Astrocyte of the cerebellum (primary cell): ENCODE measurements at places on chromosomes 6 and 20.

GRCh38 chr20:2137552-2138201, 36.0 kb downstream of the STK35 start:
- no peak for DNase-seq

GRCh38 chr6:116018976-116019375, 41.7 kb downstream of the FRK start:
- no peak for DNase-seq

DNA sequence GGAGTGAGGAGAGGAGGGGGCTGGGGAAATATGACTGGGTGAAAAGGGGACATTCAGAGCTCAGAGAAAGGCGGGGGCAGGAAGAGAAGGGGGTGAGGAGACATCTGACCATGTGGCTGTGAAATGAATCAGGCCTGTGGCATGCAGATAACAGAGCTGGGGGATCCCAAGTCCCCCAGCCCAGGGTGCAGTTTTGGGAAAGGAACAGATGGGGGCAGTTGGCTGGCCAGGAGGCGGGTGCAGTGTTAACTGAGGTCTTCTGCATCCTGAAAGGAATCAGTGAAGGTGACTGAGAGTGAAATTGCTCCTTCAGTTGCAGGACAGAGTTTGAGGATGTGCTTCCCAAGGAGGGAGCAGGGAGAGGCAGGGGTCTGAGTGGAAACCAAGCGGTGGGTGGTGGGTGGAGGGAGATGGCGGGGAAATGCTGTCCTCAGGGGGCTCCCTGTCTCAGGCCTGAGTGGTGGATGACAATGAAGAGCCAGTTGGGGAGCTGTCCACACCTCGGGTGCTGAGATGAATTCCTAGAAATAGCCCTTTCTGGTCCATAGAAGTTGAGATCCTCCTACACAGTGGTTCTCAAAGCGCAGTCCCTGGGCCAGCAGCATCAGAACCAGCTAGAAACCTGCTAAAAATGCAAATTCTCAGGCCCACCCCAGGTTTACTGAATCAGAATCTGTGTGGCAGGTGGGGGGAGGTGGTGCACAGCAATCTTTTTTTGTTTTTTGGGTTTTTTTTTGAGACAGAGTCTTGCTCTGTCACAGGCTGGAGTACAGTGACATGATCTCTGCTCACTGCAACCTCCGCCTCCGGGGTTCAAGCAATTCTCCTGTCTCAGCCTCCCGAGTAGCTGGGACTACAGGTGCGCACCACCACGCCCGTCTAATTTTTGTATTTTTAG, 26.0 kb upstream of the CCDC167 start:
- no peak for DNase-seq

GRCh38 chr20:63247671-63248228, 6.5 kb downstream of the NKAIN4 start:
- DNase-seq: no peak

GRCh38 chr6:35804996-35805736, at the start of gene LHFPL5:
LHFPL5 (plus strand) TSS chr6:35805352; CDS start chr6:35805671, 319 bp downstream.
- no peak for DNase-seq

- no peak for DNase-seq
Observed at GRCh38 chr6:169490246-169490641, 211.6 kb downstream of the WDR27 start.

- DNase-seq: no peak
Observed at GRCh38 chr6:49300911-49301310, 162.1 kb downstream of the MMUT start.

DNA sequence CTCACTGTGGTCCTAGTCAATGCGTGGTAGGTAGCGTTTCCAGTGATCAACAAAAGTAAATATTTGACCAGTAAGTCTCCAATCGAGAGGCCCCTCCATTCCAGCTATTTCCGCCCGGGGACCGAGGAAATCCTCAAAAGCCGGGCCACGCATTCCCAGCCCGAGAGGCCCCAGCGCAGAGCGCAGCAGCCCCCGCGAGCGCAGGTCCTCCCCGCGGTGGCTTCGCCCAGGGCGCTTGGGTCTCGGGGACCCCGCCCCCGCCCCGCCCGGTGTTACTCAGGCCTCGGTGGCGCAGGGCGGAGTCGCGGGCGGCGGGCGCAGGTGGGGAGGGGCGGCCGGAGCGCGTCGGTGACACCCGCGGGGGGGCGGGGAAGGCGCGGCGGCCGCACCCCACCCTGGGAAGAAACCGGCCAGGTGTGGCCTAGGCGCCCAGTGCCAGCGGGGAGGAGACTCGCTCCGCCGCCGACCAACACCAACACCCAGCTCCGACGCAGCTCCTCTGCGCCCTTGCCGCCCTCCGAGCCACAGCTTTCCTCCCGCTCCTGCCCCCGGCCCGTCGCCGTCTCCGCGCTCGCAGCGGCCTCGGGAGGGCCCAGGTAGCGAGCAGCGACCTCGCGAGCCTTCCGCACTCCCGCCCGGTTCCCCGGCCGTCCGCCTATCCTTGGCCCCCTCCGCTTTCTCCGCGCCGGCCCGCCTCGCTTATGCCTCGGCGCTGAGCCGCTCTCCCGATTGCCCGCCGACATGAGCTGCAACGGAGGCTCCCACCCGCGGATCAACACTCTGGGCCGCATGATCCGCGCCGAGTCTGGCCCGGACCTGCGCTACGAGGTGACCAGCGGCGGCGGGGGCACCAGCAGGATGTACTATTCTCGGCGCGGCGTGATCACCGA, at the start of gene DSP:
DSP (plus strand) TSS at position 497 of the 890 bp plus-strand sequence; CDS start at position 742, 245 bp downstream.
- DNase-seq: no peak

- no peak for DNase-seq
Observed at GRCh38 chr6:136564180-136564579, 14.0 kb upstream of the MAP7 start.

- no peak for DNase-seq
Observed at GRCh38 chr6:118881440-118882313, 12.3 kb upstream of the ASF1A start.

DNA sequence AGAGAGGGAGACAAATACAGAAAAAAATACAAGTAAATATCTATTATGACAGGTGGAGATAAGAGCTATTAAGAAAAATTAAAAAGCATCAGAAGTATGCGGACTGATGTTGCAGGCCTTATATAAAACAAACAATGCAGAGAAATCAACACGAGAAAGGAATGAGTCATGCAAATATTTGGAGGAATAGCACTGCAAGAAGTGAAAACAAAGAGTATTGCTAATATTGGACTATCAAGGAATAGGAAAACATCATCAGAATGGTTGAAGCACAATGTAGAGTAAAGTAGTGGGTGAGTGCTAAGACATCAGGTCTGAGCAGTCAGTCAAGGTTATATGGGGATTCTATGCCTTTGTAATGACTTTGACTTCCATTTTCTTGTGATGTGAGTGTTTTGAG, 657.5 kb upstream of the GJE1 start:
- no peak for DNase-seq

DNA sequence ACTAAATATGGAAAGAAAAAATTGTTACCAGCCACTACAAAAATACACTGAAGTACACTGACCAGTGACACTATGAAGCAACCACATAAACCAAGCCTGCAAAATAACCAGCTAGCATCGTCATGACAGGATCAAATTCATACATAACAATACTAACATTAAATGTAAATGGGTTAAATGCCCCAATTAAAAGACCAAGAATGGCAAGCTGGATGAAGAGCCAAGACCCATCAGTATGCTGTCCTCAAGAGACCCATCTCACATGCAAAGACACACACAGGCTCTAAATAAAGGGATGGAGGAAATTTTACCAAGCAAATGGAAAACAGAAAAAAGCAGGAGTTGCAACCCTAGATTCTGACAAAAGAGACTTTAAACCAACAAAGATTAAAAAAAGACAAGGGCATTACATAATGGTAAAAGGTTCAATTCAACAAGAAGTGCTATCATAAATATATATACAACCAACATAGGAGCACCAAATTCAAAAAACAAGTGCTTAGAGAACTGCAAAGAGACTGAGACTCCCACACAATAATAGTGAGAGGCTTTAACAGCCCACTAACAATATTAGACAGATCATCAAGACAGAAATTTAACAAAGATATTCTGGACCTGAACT, 104.8 kb downstream of the HACE1 start:
- DNase-seq: no peak

GRCh38 chr20:57480444-57481160, 44.3 kb downstream of the CTCFL start:
- DNase-seq: no peak

GRCh38 chr6:125258651-125259353, 43.0 kb downstream of the HDDC2 start:
- no peak for DNase-seq

- DNase-seq: no peak
Observed at GRCh38 chr6:41659935-41660334, 21.7 kb downstream of the MDFI start.

DNA sequence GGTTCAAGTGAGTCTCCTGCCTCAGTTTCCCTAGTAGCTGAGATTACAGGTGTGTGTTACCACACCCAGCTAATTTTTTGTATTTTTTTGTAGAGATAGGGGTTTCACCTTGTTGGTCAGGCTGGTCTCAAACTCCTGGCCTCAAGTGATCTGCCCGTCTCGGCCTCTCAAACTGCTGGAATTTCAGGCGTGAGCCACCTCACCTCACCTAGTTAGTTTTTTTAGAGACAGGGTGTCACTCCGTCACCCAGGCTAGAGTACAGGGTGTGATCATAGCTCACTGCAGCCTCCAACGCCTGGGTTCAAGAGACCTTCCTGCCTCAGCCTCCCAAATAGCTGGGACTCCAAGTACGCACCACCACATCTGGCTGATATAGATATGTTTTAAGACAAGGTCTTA, 22.9 kb downstream of the SYTL3 start:
- DNase-seq: no peak

DNA sequence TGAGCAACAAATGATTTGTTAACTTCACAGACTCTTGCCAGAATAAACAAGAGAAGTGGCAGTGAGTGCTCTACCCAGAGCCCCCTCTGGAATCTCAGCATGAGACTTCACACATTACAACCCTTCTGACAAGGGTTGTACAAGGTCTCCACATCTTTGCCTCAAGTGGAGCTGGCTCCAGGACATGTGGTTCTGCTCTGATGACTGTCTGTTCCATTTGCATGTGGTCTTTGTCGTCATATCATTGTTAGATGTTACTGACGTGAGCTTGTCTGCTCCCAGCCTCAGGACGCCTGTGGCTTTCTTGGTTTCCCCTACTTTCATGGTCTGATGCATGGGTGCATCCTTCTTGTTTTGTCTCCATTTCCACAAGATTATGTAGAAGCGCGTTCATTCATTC, 115.0 kb downstream of the SLC24A3 start:
- no peak for DNase-seq

DNA sequence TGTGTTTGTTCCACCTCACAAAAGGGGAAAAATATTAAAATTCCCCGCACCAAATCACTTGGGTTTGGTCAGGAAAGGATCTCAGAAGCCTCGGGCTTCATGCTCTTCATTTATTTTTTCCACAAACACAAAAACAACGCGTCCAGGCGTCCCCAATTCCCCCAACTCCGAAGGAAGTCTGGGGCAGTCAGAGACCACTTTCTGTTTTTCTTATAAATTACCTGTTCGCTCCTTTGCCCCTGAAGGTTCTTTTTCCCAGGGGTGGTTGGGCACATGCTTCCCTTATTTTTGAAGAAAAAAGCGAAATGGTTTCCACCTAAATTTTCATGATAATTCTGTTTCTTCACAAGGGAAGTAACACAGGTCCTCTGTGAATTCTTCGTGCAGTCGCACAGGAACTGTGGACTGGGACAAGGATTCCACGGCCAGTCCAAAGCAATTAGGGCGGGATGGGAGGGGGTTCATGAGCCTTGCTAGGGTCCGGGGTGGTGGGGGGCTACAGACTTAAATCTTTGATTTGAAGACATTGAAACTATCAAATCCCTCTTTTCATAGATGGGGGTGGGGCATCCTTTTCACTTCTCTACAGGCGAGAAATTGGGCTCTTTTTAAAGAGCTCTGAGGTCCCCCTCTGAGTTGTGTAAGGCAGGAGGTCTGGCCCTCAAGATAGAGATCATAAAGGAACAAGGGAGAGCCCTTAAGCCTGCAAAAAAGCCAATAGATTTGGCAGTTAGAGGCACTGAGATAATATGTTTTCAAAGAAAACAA, 30.5 kb upstream of the HFE start:
- no peak for DNase-seq

DNA sequence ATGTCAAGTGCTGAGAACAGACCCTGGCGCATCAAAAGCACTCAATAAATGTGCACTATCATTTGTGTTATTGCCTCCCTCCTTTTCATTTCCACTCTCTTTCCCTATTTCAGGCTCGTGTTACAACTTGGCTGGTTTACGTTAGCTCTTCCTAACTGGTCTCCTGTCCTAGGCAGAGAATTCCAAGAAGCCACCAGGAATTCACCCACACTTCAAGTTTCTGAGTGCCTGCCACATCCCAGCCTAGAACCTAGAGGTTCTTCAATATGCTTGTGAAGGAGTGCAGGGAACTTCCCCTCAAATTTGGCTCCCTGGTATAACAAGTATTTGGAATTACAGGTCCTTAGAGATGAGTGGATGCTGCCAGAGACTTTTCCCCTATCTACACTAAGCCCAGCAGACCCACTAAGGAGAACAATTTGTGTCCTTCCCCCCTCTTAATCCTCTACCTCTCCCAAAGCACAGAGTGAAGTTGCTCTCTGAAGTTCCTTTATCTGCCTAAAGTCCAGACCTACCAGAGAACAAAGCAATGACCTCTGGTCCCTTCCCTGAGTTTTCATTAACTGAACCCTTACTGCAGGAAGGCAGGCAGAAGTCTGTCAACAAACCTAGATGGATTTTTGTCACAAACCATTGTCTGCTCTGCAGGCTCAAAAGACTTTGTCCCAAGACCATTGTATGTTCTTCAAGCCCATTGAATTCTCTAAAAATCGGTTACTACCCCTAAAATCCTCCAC, 201.6 kb upstream of the JARID2 start:
- no peak for DNase-seq

DNA sequence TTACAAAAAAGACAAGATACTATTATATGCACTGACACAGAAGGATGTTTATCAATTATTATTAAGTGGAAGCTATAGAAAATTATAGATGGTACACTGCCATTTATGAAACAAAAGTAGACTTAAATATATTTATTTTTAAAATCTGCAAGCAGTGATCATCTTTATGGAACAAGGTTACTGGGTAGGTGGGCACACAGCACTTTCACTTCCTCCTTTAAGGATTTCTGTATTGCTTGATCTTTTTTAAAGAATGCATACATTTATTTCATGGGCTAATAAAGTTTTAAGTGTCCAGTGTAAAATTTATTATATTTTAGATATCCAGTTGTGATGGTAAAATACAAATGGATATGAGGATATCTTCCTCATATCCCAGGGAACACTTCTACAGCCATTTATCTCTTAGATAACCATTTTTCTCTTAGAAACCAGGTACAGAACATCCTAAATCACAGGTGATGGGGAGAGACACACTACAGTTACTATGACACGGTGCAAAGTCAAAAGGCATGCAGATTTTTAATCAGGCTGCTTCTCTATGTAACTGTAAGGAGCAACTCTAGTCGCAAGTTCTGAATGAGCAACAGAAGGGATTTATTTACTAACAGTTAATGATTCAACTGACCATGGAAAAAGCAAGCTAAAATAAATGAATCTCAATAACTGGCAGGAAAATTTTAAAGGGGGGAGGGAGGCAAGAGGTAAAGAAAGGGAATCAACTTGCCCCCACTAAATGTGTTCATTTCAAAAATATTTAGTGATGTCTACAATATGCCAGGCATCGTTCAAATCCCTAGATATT, 2.2 kb downstream of the FBXL4 start:
- DNase-seq: no peak
